Stimulated activated CD8-positive, alpha-beta memory T cell treated with anti-CD3 and anti-CD28 coated beads, Interleukin-4, amount 100 ng/mL, for 1 hour (primary cell): ENCODE measurements at places on chromosomes 12 and 14.

- no peak for DNase-seq
These were observed 1036.1 kb downstream of the TMEM121 start for GRCh38 chr14:106562451-106562850.

GRCh38 chr12:57795354-57795753, 12.8 kb downstream of the TSFM start:
- DNase-seq: no peak

DNA sequence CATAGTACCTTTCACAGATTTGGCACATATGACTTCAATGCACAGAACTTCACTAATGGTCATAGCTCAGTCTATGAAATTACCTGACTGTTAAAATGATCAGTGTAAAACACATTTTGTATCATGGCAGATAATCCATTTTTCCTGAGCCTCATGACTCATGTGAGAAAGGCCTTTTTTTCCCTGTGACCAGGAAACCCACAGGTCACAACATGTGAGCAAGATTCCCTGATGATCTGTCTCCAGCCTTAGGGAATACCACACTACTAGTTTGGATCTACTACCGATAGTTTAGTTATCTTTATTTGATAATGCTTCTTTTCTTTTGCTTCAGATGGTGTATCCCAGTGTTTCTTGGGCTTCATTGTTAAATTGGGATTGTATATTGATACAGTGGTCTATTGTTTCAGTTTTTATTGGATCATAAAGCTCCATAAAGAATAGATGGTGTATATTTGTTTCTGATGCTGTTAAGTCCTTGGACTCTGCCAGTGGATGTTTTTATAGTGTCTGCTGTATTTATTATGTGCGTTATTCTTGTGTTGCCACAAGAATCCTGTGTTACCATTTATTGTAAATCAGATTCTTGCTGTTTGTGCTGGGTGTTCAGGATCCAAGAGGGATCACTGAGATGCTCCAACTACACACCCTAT, 248.7 kb upstream of the PELI2 start:
- DNase-seq: no peak

DNA sequence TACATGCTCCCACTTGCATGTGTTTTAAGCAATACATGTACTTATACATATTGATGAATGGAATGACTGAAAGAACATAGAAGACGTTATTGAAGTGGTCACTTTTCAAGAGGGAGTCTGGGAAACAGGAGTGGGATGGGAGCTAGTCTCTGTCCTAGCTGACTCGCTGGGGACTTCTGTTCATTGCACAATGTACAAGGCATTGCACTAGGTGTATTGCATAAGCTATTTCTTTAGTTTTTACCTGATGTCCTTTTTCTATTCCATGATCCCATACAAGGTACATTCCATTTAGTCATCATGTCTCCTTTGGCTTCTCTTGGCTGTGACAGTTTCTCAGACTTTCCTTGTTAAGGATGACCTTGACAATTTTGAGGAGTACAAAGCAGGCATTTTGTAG, 4.0 kb upstream of the MYO1H start:
- no peak for DNase-seq

DNA sequence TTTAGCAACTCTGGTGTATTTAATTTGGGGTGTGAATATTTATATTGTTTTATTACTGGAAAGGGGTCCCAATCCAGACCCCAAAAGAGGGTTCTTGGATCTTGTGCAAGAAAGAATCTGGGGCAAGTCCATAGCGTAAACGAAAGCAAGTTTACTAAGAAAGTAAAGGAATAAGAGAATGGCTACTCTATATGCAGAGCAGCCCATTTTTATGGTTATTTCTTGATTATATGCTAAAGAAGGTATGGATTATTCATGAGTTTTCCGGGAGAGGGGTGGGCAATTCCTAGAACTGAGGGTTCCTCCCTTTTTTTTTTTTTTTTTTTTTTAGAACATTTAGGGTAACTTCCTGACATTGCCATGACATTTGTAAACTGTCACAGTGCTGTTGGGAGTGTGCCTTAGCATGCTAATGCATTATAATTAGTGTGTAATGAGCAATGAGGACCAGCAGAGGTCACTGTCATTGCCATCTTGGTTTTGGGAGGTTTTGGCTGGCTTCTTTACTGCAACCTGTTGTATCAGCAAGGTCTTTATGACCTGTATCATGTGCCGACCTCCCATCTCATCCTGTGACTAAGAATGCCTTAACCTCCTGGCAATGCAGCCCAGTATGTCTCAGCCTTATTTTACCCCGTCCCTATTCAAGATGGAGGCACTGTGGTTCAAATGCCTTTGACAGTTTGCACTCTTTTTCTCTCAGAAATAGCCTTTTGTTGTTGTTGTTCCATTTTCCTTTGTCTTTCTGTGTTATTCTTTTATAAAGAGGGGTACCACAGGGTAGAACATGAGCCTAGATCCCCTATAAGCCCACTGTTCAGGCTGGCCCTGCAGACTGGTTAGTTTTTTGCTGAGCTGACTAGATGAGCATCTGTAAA, 75.5 kb upstream of the DCD start:
- no peak for DNase-seq

GRCh38 chr14:98711453-98711852, 560.5 kb downstream of the BCL11B start:
- no peak for DNase-seq

DNA sequence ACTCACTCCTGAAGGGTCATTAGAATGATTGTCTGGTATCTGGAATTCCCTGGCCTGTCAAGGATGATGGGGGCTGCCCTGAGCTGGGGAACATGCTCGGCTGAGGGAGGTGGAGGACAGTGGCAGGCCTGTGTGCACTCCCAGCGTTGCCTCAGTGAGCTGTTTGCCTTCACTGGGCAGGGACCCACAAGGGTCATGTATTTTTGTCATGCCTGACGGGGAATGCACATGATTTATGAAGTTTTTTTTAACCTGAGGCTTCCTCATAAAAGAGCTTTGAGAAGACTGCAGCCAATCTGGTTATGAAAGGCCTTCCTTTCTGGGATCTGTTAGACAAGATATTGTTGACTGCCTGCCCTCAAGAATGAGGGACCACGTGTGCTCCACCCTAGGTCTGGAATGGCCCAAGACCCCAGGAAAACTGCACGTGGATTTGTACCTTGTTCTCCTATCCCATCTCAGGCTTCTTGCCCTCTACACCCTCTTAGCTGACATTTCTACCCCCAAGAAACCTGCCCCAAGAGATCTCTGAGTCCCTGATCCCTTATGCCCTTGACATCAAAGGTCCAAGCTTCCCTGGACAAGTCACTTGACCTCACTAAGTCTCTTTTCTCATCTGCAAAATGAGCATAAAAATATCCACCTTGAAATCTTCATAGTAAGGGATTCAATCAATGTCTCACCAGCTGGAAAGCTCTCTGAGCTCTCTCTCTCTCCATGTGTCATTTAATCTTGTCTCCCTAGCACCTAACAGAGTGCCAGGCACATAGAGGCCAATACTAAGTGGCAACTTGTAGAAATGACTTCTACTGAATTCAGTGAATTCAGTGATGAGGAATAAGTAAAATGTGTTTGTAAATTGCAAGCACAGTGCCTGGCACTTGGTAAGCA, 24.5 kb upstream of the COL2A1 start:
- no peak for DNase-seq

GRCh38 chr14:39369029-39369428, 63.2 kb downstream of the FBXO33 start:
- no peak for DNase-seq

GRCh38 chr12:48695859-48696258, 13.8 kb upstream of the KANSL2 start:
- DNase-seq: no peak

- DNase-seq: no peak
These were observed 86.3 kb downstream of the ASCL1 start for GRCh38 chr12:103043531-103044486.

DNA sequence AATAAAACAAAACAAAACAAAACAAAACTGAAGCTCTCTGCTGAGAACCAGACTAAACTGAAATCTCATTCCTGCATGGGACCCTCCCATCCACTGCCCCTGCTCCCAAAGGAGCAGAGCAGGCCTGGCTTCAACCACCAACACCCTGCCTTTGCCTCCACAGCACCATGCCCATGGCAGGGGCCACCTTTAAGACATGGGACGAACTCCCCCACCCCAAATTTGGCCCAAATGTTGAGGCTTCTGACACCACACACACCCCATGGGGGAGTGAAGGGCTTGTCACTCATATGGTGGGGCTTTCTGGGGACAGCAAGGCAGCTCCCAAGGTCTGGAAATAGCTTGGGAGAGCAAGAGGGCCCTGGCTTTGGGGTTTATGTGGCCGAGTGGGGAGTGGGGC, 177.2 kb downstream of the KIF26A start:
- no peak for DNase-seq

GRCh38 chr12:83323866-83324265, 637.2 kb downstream of the TMTC2 start:
- no peak for DNase-seq

GRCh38 chr14:99183311-99183710, 88.7 kb downstream of the BCL11B start:
- no peak for DNase-seq

DNA sequence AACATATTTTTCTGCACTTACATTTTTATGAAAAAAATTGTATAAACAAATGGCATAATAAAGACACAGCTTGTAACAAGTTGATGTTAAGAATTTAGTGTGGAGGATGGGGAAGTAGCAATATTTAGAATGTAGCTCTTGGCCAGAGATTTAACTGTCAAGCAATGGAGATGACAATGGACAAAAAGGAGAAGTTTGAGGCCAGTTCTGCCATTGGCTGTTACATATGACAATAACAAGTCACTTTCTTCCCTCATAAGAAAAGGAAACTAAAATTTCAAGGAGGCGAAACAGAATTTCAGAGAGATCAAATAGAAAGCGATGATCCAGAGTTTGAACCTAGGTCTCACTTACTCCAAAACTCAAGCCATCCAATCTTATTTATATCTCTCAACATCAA, 122.8 kb upstream of the CCDC175 start:
- DNase-seq: no peak

DNA sequence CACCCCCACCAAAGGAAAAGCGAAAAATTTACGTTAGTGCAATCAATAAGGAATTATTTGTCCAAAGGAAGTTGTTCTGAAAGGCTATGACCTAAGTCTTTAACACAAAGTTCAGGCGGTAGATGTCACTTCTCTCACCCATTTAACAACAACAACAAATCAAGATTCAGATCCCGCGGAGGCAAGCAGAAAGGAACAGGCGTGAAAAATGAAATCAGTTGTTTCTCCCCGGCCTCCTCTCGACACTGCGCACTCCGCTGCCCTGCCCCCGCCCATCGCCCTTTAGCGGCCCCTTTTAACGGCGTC, 1.4 kb downstream of the DENND5B start:
- DNase-seq: no peak

DNA sequence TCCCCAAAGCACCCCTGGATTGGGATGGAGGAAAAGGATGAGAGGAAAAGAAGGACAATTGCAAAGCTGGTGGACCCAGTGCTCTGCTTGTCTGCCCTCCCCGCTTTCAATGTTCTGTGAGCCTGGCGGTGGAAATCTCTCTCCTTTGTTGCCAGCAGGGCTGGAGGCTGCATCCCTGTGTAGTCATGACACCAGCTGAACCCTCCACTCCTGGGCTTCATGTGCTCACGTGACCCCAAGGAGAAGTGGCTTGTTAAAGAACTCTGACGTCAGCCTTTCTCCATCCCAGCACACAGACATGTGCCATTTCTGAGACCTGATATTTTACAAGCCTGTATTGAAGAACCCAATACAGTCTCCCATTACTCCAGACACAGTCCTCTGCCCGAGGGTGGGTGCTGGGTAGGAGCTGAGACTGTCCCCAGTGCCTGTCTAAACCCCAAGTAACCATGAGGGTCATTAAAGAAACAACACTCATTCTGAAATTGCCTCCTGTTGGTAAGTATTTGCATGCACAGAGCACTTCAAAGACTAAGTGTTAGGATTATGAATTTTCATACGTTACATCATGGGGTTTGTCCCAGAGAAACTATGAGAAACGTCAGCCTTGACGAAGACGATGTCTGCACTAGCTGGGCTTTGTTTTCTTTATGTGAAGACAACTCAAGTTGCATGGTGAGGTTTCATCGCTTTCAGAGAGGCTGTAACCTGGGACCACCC, 21.7 kb downstream of the GALNT16 start:
- DNase-seq: no peak

DNA sequence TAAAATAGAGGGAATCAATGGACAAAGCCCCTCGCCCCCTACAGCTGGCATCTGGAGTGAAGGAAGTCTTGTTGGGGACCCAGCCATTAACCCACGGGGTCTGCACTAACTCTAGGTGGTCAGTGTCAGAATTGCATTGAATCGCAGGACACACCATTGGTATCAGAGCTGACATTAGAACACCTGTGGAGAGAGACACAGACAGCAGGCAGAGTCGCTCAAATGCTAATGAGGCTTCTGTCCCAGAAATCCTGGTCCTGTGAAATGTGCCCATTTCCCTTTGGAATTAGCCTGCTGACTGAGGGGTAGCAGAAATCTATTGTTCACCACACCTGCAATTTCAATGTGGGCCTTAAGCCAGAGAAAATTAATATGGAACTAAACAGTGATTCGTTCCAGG, 33.0 kb downstream of the TMEM132D start:
- DNase-seq: no peak

DNA sequence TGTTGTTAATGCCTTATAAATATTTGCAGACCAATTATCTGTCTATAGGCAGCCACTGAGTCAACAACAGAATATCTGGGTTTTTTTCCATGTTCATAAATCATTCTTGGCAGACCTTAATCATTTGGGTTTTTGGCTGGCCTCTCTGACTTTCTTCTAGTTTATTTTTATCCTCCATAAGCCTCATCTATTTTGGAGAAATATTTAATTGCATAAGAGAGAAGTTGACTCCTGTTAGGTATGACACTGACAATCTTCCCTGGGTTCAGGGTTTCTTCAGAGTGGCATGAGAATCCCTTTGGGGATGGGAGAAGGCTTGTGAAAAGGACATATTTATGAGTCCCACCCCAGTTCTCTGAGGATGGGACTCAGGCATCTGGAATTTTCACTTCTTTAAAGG, 299.8 kb downstream of the NRXN3 start:
- no peak for DNase-seq

GRCh38 chr12:121719926-121720414, 7.4 kb downstream of the TMEM120B start:
- DNase-seq: no peak

DNA sequence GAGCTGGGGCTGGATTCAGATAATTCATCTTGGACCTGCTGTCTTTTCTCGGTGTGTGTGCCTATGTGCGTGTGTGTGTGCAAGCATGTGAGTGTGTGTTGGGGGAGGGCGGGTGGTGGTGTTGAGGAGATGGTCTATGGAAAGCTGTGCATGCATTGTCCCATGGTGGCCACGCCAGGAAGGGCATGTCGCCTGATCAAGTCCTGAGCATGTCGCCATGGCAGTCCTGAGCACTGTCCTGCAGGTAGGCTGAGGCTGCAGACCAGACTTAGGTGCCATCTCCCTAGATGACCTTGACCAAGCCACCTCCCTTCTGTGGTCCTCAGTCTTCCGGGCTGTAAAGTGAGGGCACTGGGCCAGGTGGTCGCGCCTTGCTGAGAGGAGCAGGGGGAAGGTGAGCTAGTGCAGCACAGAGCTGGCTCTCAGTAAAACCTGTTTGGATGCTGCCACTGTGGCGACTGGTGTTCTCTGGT, 81.4 kb downstream of the PAPOLA start:
- DNase-seq: no peak

- DNase-seq: no peak
These were observed 39.8 kb upstream of the OVCH1 start for GRCh38 chr12:29537298-29537697.
